Sciatic nerve (tissue), 2 donors: ENCODE measurements at places on chromosomes 12 and 14.

DNA sequence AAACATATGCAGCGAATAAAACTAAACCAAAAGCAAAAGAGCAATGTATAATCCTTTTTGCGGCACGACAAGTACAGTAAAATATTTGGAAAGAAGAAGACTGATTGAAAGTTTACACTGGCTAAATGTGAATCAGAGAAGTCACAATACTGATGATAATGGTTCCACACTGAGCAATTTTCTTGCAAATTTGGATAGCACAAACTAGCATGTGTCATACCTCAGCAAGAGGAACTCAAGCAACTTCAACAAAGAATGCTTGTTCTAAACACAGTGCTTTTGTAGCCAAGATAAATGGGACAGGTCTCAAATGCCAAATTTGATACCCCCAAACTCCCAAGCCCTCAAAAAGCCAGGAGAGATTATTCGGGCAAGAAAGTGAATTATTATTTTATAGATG is 839.1 kb downstream of the GALC start:
- DNase-seq, result no peak

DNA sequence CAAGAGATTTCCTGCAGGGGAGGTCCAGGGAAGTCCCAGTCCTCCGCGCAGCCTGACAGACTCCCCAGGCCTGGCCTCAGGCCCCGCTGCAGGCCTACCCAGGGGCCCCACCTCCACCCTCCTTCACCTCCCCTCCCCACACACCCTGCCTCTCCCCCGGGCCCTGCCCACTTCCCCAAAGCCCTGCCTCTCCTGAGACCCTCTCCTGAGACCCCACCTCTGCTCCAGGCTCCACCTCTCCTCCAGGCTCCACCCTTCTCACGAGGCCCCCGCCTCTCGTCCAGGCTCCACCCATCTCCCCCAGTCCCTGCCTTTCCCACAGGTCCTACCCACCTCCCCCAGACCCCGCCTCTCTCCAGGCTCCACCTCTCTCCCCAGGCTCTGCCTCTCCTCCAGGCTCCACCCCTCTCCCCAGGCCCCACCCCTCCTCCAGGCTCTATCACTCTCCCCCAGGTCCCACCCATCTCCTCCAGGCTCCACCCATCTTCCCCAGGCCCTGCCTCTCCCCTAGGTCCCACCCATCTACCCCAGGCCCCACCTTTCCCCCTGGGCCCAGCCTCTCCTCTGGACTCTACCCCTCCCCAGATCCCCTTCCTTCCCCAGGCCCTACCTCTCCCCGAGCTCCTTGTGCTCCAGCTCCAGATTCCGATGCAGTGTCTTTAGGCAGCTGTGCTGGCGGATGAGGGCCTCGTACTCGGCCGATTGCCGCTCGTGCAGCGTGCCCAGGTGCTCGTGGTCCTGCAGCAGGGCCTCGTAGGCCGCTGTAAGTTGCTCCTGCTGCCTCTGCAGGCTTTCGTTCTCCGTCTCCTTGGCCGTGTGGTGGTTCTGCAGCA is 58.8 kb upstream of the GPR68 start:
- no peak for DNase-seq

DNA sequence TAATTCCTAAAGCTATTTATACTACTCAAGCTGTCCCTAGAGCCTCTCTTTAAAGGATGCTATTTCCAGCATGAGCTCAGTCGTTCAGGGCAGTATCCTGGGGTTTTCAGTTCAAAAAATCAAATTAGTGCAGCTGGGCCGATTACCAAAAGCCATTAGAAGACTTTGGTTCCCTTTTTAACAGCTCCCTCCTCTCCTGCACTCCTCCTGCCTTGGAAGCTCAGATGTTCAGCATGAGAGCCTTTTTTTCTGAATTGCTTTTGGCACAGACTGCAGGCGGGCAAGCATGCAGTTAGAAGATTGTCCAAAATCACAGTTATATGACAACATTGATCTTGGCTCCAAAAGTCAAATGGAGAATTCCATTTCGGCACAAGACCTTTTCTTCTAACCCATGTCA is 179.6 kb downstream of the SLC35F4 start:
- no peak for DNase-seq

DNA sequence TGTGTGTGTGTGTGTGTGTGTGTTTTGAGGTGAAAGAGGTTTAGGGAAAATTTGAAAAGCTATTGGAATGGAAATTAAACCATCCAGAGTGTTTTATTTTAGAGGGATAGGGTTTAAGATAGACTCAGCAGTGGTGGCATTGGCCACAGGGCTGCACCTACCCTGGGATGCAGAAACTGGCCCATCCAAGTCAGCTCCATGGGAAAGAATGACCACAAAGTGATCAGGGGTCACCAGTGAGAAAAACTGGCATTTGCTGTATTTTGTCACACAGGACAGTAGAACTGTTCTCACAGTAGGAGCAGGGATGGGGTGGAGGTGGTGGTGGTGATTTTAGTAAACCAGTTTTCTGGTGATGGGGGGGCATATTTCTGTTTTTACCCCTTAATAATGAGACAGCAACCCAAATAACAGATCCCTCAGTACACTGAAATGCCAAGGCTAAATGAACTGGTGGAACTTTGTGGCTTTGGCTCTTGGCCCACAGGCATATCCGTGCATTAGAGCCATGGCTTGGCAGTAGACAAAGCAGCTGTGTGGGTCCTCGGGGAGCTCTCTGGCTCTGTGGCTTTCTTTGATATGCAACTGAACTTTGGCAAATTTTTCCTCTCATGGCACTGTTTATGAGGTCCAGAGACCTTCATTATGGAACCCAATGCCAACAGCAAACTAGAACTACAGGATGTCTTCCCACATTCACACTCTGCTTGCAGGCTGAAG is 348.3 kb downstream of the ZFP36L1 start:
- DNase-seq, result no peak

DNA sequence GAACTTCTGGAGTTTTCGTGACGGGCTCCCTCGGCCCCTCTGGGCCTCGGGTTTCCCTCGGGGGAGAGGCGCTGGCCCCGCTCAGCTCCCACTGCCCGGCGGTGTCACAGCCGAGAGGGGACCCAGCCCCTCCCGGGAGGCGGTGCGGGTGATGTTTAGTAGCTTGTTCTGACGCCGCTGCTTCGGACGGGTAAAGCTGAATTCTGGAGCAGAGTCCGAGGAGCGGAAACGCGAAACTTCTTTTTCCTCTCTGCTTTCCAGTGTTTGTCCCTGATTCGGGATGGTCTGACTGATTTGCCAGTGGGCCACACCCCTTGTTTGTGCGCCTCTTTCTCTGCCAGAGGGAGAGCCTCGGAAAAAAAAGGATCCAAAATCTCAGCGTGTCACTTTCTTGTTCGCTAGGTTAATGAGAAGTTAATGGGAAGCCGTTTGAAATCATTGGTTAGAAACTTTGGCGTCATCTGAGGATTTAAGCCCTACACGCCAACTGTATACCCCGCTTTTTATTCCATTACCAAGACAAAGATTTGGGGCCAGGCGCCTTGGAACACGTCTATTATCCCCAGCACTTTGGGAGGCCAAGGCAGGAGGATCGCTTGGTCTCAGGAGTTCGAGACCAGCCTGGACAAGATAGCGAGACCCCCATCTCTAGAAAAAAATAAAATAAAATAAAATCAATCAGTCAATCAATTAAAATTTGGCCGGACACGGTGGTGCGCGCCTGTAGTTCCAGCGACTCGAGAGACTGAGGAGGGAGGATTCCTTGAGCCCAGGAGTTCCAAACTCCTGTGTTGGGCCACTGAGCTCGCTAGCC is 756 bp downstream of the TULP3 start:
- DNase-seq, result peak; percentile 75

DNA sequence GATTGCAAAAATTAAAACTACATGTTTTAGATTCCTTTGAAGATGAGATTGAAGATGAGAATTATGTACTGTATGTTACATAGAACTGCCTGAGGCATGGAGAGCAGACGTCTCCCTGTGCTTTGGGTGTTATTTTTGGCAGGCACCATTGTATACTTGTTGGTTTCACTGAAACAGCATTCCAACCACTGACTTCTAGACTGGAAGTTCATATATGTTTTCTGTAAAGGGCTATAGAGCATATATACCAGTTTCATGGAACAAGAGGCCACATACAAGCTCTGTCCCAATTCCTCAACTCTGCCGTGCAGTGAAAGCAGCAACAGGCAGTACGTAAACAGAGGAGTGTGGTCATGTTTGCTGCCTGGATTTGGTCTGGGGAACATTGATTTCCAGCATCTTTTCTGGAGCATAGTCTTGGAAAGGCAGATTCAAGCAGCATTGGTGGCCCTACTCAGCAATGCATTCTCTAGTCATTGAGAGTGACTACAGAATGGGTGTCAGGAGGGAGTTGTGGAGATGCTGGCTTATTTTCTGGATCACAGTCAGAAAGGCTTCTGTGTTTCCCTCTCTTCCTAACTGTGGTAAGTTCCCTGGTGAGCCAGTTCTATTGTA is 57.6 kb upstream of the CNTN1 start:
- DNase-seq, result no peak

GRCh38 chr12:19230896-19231295 is 101.4 kb downstream of the PLEKHA5 start:
- no peak for DNase-seq

DNA sequence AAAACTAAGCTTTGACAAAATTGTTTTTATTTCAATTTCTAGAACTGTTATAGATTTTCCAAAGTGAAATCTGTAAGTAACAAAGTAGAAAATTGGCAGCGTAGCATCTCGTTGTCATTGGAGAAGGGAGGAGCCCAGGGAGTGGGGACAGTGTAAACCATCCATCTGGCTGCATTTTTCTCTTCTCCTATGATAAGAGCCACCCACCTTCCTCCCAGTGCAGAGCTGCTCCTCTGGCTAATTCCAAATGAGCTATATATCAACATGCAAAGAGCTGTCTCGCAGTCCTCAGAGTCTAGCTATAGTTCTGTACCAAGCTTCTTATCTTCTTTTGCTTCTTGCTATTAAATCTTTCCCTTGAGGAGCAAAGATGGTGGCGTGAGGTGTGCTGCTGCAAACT is 56.6 kb downstream of the SCN8A start:
- DNase-seq, result no peak

DNA sequence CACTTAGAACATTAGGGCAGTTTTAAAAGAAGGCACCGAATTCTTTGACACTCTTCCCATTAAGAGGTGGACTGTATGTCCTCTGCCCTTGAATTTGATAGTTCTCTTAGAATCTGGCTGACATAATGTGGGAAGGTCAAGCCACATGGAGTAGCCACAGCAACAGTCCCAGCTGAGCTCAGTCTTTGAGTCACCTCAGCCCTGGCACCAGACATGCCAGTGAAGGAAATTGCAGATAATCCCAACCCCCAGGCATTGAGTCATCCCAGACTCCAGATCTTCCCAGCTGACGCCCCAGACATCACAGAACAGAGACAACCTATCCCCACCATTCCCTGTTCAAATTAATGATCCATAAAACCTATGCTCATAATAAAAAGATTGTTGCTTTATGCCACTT is 83.4 kb downstream of the GTF2A1 start:
- no peak for DNase-seq

DNA sequence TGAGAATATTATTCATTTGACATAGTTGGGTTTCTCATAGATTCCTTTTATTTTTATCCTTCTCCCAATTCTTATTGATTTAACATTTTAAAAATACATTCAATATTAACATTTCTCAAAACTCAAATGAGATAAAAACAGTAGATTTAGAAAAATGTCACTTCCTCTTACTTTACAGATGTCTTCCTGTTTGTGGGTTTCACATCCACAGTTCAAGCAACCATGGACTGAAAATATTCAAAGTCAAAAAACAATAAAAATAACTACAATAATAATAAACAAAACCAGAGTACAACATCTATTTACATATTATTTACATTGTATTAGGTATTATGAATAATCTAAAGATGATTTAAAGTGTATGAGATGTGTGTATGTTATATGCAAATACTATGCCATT is 111.3 kb upstream of the SLC16A7 start:
- DNase-seq, result no peak

- DNase-seq, result no peak
These were observed 2.2 kb upstream of the LRRC23 start for GRCh38 chr12:6902448-6902847.

DNA sequence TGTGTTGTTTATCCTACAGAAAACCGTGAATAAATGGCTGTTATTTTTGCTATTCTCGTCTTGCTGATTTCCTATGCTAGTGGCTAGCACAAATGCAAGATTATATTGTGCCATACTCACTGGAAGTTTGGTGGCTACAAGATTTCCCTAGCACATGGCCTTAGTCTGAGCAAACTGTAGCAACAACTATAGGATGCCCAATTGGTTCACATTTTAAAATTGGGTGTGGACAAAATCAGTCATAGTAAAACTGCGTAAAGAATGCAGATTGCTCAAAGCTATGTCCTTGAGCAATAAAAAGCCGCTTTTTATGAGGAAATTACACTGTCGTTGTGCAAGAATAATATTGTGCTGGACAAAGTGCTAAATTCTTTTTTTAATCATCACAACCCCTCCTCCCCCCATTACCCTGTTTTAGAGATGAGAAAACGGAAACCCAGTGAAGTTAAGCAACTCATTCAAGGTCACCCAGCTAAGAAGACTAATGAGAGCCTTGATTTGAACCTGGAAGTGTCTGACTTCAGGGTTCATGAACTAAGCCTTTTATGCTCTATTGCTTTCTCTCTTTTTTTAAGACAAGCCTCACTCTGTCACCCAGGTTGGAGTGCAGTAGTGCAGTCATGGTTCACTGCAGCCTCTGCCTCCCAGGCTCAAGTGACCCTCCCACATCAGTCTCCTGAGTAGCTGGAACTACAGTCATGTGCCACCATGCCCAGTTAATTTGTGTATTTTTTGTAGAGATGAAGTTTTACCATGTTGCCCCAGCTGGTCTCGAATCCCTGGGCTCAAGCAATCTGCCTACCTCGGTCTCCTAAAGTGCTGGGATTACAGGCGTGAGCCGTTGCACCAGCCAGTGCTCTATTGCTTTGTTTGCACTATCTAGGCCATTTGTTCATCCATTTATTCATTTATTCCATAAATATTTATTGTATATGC is 73.6 kb downstream of the SRGAP1 start:
- no peak for DNase-seq

- peak; percentile 66 for DNase-seq
These were observed 111.4 kb downstream of the CRACR2A start for GRCh38 chr12:3641428-3642018.

DNA sequence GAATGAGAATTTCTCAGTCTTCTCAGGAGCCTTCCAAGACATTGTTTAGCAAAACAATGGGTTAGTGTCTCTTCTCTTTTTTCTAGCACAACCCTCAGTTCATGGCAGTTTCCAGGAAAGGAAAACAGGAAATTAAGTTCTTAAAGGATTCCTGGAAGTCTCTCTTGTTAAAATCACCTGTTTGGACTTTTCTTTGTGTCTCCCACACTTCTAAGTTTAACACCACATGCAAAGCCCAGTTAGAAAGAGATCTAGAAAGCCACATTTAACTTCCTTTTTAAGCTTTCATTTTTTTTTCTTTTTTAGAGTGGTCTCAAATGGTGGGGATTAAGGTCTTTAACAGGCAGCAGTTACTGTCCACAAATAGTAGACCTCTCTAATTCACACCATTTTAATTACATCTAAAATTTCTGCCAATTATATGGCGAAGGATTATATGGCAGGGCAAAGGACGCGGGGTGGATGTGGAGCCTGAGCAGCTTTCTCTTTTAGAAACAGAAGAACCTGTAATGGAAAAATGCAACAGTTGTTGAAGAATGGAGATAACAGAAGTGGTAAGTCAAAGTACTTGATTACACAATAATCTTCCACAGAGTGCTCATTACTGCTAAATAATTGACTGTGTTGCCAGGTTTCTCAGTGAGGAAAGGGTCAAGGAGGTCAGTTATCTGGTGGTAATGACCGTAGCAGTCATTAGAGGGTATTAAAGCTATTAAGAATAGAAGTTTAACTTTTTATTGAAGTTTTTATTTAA is 298.6 kb downstream of the AKAP6 start:
- DNase-seq, result no peak
